CD4-positive, alpha-beta T cell treated with Interleukin-10 for 1 hour (primary cell): ENCODE measurements at places on chromosomes 12 and 14.

GRCh38 chr12:12891080-12891880, at the start of gene GPRC5A:
GPRC5A (plus strand) TSS chr12:12891562; CDS start chr12:12908250, 16,688 bp downstream.
- DNase-seq, result peak; percentile 14

- DNase-seq, result no peak
These were observed 37.2 kb upstream of the RBM19 start for GRCh38 chr12:114003286-114003685.

- no peak for DNase-seq
These were observed 7.8 kb downstream of the PPP2R3C start for GRCh38 chr14:35114036-35114435.

GRCh38 chr12:114131824-114132223, 165.7 kb upstream of the RBM19 start:
- no peak for DNase-seq

DNA sequence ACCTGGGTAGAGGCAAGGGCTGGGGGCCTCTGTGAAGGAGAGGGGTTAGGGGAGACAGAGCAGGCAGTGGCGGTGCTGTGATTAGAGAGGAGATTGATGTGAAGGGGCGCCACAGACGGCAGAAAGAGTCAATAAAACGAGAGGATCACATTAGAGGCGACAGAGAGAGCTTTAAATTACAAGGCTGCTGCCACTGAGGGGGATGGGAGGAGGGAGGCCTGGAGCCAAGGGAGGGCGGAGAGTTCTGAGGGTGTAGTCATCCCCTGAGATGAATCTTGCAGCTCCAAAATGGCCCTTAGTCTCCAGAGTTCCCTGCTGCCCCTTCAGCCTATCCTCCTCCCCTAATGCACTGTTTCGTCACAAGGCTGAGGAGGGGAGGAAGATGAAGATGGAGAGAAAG, 12.8 kb downstream of the ZFHX2 start:
- DNase-seq, result no peak

DNA sequence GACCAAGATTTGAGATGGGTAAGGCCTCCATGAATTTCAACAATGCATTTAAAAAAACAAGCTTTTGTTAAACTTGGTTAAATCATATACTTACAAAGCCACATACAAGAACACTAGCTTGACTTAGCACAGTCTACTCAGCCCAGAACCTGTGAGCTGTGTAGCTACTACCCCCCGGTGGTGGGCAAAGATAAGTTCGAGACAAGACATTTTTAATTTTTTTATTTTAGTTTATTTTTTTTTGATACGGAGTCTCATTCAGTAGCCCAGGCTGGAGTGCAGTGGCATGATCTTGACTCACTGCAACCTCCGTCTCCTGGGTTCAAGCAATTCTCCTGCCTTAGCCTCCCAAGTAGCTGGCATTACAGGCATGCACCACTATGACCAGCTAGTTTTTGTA, 3.7 kb upstream of the NECAP1 start:
- DNase-seq, result peak; percentile 81
